ENCODE measurements at places on chromosomes 16 and 17.

DNA sequence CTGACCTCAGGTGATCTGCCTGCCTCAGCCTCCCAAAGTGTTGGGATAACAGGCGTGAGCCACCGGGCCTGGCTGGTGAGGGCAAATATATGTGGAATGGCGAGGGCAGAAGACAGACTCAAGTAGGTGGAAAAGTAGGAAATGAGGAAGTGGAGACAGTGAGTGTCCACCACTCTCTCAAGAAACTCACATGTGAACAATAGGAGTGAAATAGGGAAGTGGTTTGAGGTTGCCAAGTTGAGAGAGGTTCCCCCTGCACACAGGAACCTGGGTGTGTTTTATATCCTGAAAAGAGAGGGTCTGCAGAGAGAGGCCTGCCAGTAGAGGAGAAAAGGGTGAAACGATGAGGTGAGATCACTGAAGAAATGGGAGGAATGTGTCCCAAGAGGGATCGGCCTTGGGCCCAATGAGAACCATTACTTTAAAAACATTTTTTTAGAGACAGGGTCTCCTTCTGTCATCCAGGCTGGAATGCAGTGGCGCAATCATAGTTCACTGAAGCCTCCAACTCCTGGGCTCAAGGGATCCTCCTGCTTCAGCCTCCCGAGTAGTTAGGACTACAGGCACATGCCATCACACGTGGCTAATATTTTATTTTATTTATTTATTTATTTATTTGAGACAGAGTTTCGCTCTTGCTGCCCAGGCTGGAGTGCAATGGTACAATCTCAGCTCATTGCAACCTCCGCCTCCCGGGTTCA, 17.1 kb upstream of the CORO1A start:
- DNase-seq, result no peak

- DNase-seq, result no peak
Observed at GRCh38 chr17:34173241-34173640, 81.8 kb upstream of the CCL2 start.

- peak; percentile 88 for DNase-seq
Observed at GRCh38 chr16:180681-181564, 664 bp downstream of the HBQ1 start.

DNA sequence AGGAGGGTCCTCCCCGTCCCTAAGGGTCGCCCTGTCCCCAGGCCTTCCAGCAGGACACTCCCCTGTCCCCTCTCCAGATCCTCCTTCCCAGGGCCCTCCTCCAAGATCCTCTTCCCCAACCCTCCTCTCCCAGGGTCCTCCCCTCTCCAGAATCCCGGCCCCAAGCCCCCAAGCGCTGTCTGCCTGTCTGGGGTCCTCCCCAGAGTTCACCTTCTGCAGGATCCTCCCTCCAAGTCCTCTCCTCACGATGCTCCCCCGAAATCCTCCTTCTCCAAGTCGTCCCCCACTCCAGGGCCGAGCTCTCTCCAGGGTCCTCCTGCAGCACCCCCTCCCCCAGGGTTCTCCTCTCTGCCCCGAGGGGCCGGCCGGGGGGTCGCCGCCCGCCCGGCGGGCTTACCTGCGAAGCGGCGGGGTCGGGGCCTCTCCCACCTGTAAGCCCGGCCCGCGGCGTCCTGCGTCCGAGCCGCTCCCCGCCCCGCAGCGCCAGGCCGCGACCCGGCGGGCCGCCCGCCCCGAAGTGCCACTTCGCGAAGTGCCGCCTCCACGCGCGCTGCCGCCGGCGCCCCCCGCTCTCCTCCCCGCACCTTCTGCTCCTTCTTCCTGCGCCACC, 678 bp upstream of the BAIAP2 start:
- no peak for DNase-seq

GRCh38 chr16:51854401-51854951, 692.5 kb downstream of the TOX3 start:
- DNase-seq, result no peak

DNA sequence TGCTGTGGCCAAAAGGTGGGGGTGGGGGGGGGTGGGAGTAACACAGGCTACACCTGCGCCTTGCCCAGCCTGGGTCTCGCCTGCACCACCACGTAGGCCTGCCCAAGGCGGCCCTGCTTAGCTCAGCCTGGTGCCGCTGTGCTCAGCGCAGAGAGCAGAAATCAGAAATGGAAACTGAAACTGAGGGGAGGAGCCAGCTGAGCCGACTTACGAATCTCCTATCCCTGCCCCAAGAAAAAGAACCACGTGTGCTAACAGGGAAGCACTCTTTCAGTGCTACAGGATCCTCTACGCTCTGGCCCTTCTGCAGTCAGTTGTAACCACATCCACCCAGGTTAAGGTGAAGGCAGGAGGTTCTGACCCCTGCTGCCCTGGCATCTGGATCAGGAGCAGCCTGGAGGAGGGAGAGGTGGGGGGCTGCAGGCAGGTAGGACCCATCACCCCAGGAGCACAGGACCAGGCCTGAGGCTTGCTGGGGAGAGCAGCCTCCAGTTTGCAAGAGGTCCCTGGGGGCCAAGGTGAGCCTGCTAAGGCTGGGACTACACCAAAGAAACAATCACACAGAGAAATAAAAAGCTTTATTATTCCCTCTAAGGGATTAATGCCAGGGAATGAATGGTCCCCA, at the start of gene DHX58:
DHX58 (minus strand) TSS at position 163 of the 625 bp plus-strand sequence. CDS start 822 bp downstream, outside the sequence.
- DNase-seq, result peak; percentile 70

DNA sequence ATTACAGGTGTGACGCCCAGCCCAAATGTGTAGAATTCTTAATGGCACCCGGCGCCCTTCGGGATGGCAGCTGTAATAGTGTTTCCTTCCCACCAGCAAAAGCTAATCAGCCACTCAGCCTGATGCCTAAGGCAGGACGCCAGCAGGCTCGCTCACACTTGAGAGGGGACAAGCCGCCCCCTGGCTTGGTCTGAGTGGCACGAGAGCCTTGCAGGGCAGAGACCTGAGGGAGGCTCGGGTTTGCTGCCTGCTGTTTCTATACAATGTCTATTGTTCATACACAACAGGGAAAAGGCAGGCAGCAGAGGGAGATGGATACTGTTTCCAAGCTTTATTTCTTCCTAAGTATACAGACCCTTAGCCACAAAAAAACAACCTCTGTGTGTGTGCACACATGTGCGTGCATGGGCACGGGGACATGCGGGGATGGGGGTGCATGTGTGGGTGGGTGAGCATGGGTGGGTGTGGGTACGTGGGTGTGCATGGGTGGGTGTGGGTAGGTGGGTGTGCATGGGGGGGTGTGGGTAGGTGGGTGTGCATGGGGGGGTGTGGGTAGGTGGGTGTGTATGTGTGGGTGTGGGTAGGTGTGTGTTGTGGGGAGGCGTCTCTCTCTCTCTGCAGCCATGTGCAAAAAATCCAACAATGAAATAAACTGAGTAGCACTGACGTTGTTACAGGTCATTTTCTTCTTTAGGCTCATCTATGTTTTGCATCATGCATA, 10.0 kb downstream of the SLC38A8 start:
- DNase-seq, result no peak

DNA sequence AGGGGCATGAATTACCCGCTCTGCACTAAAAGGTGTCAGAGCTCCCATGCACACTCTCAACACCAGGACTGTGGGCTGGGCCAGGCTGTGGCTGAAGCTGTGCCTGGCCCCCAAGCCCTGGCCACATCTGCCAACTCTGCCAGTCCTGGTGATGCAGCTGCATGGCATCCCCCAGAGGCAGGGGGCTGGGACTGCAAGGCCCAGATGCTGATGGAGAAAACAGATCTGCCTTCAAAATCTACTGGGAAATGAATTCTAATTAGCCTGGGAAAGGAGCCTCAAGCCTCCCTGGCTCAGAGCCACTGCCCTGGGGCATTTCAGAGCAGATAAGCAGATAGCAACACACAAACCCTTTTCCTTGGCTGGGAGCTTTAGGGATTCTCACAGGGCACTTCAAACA, 3.4 kb downstream of the CHST6 start:
- no peak for DNase-seq

GRCh38 chr17:76515274-76515949, 14.2 kb upstream of the RHBDF2 start:
- peak; percentile 83 for DNase-seq

GRCh38 chr17:77326636-77327035, 185.9 kb downstream of the SEC14L1 start:
- DNase-seq, result no peak

DNA sequence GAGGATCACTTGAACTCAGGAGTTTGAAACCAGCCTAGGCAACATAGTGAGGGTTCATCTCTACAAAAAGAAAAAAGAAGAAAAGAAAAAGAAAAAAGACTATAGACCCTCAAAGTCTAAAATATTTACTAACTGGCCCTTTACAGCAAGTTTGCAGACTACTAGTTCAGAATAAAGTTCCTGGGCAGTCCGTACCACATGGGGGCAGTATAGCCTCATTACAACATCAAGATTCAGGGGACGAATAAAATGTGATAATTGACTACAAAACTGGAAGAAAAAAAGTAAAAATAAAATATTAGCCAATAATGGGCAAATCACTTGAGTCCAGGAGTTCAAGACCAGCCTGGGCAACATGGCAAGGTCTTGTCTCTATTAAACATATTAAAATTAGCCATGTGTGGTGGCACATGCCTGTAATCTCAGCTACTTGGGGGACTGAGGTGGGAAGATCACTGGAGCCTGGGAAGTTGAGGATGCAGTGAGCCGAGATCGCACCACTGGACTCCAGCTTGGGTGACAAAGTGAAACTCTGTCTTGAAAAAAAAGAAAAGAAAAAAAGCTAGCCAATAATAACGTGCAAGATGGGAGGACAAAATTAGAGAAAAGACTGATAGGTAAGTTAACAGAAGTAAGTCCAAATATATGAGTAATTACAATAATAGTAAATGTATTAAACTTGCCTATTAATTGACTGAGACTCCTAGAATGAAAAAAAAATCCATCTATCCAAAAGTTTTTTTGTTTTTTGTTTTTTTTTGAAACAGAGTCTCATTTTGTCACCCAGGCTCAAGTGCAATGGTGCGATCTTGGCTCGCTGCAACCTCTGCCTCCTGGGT, 129.4 kb upstream of the SEC14L1 start:
- peak; percentile 30 for DNase-seq

- no peak for DNase-seq
Observed at GRCh38 chr17:71477356-71477755, 643.5 kb upstream of the SOX9 start.

- no peak for DNase-seq
Observed at GRCh38 chr17:18977021-18977420, 25.1 kb downstream of the SLC5A10 start.

- DNase-seq, result no peak
Observed at GRCh38 chr16:53773150-53773846, 69.3 kb downstream of the FTO start.

DNA sequence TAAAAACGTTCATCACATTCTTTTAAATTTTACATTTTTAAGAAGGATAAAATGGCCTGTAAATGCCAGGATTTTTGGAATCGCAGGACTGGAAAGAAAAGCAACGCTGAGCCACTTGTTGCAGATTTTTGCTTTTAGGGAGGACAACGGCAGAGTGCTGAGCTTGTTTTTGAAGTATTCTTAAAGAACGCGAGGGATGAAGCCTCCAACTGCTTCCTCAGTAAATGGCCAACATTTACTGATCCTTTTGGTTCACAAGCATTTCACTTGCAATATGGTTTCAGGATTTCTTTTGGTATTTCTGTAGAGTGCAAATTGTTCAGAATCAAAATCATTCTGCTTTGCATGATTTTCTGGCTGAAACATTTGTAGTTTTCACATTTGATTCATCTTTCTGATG, 2.8 kb upstream of the KRT23 start:
- no peak for DNase-seq

DNA sequence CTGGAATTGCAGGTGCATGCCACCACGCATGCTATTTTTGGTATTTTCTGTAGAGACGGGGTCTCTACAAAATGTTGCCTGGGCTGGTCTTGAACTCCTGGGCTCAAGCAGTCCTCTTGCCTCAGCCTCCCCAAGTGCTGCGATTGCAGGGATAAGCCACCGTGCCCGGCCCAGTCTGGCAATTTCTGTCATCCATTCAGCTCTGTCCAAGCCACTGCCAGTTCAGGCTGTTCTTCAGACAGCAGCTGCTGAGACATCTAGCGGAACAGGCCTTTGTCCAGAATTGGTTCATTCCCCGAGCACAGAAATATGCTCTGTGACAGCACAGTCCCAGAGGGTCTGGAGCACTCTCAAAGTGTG, 5.4 kb downstream of the SLC47A1 start:
- no peak for DNase-seq

DNA sequence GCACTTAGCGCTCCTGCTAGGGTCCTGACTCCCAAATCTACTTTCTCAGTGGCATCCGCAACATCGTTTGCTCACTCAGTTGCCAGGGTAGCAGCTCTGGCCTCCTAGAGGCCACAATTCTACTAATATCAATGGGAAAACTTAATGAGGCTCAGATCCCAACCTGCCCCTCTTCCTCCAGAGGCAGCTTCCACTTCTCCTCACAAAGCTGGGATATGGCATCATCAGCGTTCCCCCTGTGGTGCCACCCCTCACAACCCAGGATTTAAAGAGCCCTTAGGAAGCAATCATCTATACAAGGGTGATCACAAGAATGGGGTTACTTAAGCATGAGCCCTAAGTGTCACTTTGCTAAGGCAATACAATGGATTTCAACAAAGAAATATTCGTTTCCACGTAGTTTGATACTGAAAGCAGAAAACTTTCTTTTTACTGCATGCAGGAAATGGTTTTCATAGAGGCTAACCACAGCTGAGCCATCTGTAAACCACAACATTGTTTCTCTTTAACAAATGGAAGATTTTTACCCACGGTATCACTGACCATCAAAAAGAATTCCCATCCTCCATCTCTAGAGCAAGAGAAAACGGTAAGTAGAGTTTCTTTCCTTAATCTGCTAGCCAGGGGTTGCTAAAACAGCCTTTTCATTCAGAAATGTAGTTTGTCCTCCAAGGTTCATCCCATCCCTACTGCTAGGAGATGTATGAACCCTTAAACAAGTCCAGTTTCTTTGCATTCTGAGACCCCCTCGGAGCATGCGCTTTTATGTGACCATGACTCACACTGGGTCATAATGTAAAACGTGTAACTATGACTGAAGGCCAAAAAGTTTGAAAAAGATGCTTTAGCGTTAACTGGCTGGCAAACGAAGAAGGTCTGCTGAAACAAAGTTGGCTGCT, 68.3 kb upstream of the BCAR1 start:
- no peak for DNase-seq

DNA sequence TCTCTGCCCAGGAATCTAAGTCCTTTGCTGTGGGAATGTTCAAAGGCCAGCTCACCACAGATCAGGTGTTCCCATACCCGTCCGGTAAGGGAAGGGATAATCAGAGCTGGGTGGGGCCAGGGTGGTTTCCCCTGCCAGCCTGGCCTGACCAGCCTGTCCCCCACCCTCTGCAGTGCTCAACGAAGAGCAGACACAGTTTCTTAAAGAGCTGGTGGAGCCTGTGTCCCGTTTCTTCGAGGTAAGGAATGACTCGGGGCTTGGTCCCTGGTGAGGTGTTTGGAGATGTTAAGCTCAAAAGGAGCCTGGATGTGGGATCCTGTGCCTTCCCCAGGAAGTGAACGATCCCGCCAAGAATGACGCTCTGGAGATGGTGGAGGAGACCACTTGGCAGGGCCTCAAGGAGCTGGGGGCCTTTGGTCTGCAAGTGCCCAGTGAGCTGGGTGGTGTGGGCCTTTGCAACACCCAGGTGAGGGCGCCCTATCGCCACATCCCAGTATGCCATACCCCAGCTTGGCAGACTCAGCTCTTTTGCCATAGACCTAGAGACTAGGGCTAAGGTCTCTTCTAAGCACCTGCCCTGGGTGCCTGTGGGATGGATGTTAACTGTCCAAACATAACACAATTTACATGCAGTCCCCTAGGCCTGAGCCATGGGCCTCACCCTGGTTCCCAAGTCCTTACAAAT, 997 bp downstream of the ACADVL start:
- no peak for DNase-seq

Data from activated T-cell treated with anti-CD3 and anti-CD28 coated beads for 48 hours (primary cell).